Activated CD8-positive, alpha-beta T cell treated with anti-CD3 and anti-CD28 coated beads for 36 hours (primary cell): ENCODE measurements at places on chromosomes 16 and 17.

DNA sequence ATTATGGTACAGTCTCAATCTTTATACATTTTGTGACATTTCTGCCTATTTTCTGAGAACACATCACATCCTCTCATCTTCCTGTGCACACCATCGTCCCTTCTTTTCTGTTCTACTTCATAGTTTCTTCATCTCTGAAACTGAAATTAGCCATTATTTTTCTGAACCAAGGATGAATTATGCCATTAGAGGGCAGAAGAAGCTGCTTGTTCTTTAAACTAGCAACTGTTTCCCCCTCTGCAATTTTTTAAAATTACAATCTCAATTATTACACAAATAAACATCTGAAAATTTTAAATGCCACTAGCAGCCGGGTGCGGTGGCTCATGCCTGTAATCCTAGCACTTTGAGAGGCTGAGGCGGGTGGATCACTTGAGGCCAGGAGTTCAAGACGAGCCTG, 41.3 kb downstream of the RBBP6 start:
- DNase-seq = no peak

DNA sequence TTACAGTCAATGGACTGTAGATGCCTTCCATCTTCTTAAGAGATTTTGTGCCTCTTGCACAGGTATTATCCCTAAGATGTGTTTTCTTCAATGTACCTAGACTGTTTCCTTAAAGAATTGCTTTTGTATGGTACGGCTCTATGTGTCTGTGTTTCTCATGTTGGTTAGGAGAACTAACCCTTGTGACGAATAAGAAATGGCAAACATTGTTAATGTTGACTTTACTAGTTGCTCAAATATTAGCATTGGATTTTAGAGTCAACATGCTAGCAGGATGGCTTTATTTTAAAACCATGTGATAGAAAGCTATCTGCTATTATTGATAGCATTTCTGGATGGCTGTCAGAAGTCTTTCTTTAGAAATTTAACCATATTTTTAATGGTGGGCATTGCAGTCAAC, 34.5 kb downstream of the WWOX start:
- DNase-seq = no peak

- no peak for DNase-seq
Observed at GRCh38 chr16:2835638-2836493, 5.8 kb downstream of the ZG16B start.

DNA sequence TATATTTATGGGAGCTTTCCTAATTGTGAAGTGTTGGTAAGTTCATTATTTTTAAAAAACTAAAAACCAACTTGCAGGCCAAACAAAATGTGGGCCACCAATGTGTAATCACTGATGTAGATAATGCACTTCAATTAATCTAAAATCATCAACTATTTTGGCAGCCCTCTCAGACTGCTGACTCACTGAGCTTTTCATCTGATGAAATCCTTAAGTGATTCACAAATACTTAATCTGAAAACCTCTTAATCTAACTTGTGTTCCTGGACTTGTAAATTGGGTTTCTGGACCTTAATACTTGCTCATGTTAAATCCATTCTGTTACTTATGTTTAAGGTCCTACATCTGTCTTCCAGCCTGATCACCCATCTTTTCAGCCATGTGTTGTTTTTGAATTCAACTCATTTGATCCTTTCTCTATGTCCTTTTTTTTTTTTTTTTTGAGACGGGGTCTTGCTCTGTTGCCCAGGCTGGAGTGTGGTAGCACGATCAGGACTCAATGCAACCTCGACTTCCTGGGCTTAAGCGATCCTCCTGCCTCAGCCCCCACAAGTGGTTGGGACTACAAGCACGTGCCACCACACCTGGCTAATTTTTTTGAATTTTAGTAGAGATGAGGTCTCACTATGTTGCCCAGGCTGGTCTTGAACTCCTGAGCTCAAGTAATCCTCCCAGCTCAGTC, 39.0 kb downstream of the PRKCB start:
- no peak for DNase-seq

- DNase-seq = no peak
Observed at GRCh38 chr16:46427340-46428107, 193.7 kb downstream of the SHCBP1 start.

- DNase-seq = no peak
Observed at GRCh38 chr17:35821308-35821707, 12.0 kb downstream of the TAF15 start.

GRCh38 chr16:72482695-72483094, 310.7 kb upstream of the PMFBP1 start:
- no peak for DNase-seq

DNA sequence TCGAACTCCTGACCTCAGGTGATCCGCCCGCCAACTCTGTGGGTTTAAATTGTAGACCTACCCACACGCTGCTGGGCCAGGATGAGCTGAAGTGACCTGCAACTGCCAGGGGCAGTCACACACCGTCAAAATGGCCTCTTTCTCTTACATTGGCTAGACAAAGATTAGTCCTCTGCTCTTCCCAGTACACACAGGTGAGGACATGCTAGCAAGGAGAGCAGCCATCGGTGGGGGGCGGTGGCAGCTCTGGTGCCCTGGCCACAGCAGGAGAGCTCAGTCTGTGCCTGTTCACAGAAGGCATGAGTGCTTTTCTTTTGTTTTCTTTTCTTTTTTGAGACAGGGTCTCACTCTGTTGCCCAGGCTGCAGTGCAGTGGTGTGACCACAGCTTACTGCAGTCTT, 29.7 kb downstream of the WIPI1 start:
- no peak for DNase-seq

GRCh38 chr16:83983491-83983890, 15.4 kb downstream of the NECAB2 start:
- DNase-seq = no peak

GRCh38 chr16:10228779-10229178, 46.6 kb upstream of the GRIN2A start:
- DNase-seq = no peak

DNA sequence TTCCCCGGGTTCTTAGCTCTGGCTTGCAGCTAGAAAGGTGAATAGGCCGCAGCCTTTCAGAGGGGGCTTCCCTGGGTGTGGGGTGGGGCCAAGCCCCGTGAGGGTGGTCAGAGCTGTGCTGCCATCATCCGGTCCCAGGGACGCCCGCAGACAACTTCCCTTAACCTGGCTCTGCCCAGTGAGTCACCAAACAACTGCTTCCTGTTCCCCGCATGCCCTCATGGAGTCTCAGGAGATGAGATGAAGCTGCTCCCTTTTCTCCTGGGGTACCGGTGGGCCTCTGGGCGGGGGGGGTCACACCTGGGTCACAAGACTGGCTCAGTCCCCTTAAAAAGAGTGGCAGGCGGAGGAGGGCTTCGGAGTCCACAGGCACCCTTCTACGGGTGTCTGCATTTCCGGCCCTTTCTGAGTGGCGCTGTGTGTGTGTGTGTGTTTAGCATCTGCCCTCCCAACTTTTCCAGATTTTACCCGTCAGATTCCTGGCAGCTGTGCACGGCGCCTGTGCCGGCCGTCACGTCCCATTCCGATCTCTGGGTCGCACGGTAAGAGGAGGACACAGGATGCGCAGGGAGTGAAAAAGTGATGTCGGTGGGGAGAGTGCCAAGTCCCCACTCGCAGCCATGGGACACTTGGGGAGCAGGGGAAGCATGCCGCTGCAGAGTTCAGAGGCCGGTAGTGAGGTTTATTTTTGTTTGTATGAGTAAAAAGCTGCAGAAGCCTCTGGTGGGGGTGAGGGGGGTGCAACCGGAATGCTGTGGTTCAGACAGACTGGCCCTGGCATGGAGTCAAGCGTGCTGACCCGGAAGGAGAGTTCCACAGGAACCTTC, 16.8 kb downstream of the HIC1 start:
- DNase-seq = no peak

GRCh38 chr16:31129568-31130335, 5.8 kb downstream of the PRSS8 start:
- no peak for DNase-seq

DNA sequence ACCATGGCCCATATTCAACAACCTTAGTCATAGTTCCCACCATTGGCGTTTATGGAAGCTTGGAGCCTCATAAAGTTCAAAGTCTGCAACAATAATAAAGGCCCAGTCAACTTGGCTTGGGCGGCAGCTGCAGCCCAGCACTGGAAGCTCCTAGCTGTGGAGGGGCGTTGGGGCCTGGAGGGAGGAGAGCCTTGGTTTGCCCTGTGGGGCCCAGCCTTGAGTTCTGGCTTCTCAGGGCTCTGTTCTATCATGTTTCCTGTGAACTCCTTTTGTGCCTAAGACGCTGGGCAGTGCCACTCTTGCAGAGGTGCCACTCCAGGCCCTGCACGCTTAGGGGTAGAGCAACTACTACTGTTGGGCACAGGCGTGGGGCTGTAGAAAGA, 927 bp upstream of the ENGASE start:
- no peak for DNase-seq

DNA sequence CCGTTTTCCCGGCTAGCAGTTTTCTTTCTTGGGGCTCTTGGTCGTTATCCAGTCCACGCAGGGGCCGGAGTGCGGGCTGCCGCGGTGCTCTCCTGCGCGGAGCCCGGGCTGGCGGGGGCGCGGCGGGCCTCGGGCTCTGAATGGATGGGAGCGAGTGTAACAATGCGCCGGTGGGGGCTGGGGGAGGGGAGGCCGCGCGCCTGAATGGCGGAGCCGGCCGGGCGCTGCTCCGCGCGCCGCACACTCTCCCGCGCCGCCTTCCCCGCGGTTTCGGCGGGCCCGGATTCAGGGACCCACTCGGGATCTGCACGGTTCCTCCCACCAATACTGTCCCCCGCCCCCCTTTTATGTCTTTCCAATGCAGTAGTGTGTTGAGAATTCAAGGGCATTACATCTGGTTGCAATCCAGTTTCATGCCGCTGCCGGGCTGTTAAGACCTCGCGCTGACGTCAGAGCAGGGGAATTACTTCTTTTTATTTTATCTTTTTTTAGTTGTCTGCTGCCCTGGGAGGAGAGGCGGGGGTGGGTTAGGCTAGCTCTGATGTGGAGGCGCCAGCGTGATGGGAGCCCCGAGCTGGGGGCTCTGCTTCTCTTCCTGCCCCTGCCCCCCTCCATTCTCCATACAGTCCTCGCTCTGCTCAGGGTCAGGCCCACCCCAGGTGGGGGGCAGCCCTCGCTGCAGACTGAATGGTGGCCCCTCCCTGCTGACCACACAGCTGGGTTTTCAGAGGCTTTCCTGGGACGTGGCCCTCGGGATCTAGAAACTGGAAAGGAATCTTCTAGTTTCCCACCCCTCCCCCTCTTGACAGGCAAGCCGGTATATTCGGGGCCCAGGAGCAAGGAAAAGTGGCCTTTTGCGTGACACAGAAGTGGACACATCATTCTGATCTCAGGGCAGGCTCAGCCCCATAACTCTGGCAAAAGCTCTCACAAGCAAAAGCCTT, 1.8 kb downstream of the RAI1 start:
- peak; percentile 87 for DNase-seq

- no peak for DNase-seq
Observed at GRCh38 chr16:57962756-57963155, 8.2 kb downstream of the CNGB1 start.

DNA sequence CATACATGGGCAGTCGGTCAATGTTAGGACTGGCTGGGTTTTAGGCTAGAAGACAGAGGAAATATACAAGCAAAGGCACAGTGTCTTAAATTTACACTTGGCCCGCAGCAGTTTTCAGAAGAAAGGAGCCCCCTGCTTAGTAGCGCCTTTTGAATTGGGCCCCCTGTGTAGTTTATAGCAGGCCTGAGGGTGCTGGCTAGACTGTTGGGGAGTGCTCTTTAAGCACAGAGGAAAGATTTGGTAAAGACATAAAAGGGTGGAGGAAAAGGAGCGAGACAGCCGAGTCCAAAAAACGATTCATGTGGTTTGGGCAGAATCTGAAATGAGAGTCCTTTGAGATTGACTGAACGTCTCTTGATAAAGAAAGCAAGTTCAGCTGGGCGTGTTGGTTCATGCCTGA, 10.6 kb downstream of the RMI2 start:
- DNase-seq = peak; percentile 30

DNA sequence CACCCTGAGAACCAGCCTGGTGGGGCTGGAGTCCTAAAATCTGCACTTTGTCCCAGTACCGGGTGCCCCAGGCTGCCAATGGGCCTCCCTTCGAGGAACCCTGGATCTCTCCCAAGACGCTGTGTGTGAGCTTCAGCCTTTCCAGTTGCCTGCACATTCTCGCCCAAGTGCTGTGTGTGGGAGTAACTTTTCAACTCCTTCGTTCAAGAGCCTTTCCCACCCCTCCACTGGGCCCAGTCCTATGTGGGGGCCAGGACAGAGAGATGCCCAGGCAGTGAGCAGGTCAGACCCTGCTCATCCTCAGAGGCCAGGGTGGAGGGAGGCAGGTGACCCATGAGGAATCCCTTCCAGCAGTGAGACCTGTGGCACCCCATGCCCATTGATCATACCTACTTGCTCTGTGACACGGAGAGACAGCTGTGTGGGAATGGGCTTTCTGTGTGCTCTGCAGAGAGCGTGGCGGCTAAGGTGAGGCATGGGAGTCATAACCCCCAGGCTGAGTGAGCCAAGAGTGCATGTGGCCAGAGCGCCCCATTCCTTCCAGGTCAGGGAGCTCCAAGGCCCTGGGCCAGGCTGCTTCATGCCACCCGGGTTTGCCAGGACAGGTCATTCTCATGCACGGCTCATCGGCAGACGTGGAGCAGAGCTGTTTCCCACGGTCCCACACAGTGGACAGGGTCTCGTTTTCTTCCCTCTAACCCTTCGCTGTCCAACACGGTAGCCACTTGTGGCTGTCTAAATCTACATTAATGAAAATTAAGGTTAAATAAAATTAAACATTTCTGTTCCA, 154.4 kb downstream of the CLEC16A start:
- no peak for DNase-seq

DNA sequence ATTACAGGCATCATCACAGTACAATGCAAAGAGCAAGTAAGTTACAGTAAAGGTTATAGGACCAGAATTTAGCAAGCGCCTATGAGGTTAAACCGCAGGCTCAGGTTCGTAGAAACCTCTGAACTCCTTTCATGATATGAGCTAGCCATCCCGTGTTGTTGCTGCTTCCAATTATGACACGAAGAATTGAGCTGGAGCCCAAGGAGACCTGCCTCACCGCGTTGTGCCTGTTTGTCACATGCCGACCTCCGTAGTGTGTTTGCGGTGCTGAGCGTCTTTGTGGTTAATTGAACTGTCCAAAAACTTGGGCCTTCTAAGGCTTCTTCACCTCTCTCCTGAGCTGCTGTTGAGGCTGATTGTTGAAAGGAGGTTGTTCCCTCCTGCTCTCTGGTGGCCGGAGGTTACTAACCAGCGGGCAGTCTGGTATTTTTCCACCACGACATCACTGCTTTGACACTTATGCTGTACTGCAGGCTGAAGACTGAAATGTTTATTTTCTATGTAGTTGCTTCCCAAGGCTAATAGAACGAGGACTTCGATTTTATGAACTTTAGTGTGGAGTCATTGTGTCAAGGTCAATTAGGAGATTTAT, 67.5 kb downstream of the SEC14L1 start:
- DNase-seq = no peak

DNA sequence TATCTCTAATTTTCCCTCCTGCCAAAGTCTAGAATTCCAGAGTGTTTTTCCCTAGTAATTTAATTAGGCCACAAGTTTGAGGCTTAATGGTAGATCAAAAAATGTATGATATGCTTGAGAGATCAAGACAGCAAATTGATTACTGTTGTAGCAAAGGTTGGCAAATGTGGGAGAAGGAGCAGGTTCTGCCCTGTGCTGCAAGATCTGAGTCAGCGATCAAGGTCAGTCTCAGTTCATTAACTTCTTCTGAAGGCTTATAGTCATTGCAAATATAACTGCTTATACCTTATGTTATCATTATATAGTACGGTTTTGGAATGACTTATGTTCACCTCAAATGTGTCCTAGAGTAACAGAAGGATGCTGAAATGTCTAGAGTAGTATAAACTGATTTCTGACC, 231.1 kb upstream of the TBX2 start:
- DNase-seq = no peak
